ENCODE measurements at places on chromosomes 4 and X.

GRCh38 chr4:20652226-20652885, 47.9 kb upstream of the PACRGL start:
- no peak for DNase-seq

GRCh38 chr4:142493255-142494110, 352.6 kb downstream of the INPP4B start:
- no peak for DNase-seq

- DNase-seq, result no peak
Observed at GRCh38 chr4:40418430-40419230, 83.5 kb downstream of the CHRNA9 start.

GRCh38 chr4:7626531-7626930, 191.8 kb upstream of the PSAPL1 start:
- DNase-seq, result no peak

DNA sequence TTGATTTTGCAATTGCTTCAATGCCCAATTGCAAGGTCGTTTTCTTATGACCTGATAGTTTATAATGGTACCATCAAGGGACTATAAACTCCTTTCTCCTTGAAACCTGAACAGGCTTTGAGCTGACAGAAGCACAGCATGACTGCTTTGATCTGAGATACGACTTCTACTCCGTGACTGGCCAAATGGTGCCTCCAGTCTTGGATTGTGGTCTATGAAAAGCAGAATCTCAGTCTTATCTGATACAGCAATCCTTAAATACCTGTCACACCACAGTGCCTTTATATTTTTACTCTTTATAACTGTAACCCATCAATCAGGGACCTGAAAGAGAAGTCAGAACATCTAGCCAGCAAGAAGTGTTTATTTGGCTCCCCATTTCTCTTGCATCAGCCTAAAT, 93.1 kb downstream of the DOCK11 start:
- no peak for DNase-seq

GRCh38 chrX:53082773-53083616, 828 bp downstream of the TSPYL2 start:
- DNase-seq, result no peak

DNA sequence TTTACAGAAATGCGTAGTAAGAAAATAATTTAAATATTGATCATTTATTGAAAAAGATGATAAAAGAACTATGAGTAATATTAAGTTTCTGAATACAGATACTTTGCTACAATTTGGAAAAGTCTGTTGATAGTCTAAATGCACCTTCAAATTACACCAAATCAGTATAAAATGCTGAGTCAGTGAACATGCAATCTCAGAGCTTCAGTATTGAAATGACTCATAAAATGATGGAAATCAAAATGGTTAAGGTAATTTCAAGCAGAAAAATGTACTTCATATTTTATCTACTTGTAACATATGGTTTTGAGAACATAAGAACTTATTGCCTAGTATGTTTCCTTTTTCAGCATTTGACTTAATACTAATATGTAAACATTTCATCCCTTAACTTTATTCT, 448.2 kb downstream of the PCDH10 start:
- no peak for DNase-seq

GRCh38 chr4:78190068-78190467, 132.9 kb downstream of the FRAS1 start:
- DNase-seq, result no peak

DNA sequence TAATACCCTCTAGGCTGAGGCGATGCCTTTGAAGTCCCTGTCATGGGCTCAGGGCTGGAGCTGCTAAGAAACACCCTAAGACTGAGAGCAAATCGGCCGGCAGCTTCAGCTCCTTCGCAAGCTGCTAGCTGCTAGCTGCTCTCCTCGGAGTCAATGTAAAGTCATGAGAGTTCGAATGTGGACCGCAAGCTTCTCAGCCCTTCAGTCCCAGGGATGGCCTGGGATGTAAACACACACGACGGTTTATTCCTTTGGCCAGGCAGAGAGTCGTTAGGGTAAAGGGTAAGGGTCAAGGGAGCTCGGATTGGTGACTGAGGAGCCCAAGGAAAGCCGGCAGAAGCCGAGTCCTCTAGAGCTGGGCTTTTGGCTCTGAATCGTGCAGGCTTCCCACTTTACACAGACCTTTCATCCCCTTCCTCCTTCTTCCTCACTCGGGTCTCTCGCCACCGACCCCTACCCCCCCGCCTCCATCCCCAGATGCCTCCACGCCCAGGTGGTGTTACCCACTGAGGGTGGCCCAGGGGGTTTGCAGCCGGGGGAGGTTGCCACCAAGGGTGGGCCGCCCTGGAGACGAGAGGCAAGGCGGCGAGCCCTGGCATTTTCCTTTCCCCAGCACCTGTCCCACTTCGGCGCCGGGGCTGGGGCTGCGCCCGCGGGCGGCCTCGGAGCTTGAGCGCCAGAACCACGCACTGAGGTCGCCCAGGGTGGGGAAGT, 3.1 kb upstream of the BCORL1 start:
- no peak for DNase-seq

DNA sequence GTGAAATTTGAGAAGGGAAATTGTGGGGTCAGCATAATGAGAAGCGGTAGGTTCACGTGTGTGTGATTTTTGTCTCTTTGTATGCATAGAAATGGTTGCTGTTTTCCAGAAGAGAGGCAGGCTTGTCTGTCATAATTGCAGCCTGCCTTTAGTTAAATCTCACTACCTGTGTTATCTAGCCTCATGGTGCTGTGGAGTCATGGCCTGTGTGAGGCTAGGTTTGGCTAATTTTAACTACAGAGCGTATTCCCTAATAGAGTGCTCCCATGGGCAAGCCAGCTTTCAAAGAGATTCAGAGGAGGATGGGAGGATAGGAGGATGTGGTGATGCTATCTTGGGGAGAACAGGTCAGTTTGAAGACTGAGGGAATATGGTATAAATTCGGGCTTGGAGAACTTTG, 23.6 kb downstream of the UPRT start:
- DNase-seq, result no peak

DNA sequence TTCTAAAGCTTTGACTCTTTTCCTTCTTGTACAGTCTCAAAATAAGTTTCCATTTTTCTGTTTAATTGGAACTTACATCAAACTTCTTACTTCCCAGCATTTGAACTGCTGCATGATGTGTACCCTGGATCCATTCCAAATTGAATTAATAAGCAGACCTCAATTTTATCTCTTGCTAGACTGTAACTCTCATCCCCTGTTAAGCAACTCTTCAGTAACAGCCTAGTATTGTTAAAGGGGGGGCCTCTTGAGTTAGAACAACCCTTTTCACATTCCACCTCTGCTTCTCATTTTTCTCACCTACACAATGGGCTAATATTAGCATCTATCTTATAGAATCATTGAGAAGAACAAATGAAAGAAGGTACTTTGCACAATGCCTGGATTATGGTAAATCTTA, 169.4 kb downstream of the IL1RAPL1 start:
- DNase-seq, result no peak

DNA sequence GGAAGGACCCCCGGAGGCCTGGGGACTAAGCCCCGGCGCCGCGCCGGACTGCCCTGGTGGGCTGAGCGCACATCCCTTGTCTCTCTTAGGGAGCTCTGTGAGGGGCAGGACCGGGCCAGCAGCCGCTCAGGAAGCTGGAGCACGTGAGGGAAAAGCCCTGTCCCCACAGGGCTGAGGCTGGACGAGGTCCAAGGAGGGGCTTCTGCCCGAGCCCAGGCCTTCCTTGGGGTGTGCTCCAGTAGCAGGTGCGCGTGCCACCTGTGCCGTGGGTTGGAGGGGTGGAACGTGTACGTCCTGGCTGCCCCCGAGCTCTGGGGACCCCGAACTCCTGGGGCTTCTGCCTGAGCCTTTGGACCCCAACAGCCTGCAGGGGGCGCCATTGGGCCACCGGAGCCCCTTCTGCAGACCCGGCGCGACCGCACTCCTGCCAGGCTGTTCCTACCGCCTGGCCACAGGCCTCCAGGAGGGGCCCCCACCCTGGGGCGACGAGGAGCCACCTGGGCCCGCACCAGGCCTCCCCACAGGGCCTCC, 27.2 kb downstream of the TACC3 start:
- DNase-seq, result peak; percentile 83

DNA sequence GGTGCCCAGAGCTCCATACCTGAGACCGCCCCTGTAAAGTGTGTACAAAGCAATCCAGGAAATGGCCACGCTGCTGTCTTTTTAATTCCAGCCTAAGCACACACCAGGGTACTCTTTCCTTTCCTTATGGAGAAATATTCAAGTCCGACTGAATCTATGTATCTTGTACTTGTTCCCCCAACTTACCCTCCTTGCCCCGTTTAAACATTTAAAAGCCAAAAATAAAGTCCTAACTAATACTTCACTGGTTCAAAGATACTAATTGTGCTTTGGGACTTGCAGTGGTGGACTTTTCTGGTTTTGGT, 731 bp upstream of the AMMECR1 start:
- no peak for DNase-seq

GRCh38 chr4:1412376-1413203, 6.3 kb upstream of the NKX1-1 start:
- no peak for DNase-seq

DNA sequence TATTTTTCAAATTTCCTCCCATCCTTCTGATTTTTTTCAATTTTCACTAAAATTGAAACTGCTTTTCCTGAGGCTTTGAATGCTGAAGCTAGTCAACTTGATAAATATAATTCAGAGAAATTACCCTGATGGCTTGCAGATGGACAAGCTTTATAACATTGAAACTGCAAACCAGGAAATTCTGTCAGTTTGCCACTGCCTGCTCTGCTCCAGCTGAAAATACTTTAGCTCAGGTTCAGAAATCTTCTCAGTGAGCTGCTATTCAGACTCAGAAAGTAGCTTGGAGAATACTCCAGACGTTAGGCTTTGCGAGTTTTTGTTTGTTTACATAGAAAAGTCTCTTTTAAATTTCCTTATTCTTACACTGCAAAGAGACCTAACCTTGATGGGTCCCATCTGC, 1574.7 kb downstream of the STIM2 start:
- DNase-seq, result no peak

- DNase-seq, result no peak
Observed at GRCh38 chr4:110867251-110867960, 244.5 kb upstream of the PITX2 start.

DNA sequence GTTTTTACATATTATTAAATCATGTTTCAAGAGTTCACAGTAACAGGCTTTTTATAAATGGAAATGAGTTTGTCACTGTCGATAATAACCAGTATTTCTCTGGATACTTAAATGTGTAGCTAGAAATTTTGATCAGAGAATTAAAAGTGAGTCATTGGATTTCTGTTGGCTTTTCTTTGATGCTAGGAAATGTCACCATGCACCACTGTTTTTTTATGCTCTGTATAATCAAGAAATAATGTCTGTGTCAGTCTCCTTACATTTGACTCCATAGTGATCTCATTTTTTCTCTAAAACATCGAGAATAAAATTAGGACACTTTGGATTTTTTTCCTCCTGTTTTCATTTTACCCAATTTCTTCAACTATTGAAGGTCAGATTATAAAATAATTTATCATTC, 234.2 kb downstream of the RAPGEF2 start:
- DNase-seq, result no peak

- DNase-seq, result no peak
Observed at GRCh38 chr4:37991623-37992410, 31.6 kb downstream of the PTTG2 start.

GRCh38 chr4:123319639-123320038, 77.0 kb upstream of the SPRY1 start:
- no peak for DNase-seq

DNA sequence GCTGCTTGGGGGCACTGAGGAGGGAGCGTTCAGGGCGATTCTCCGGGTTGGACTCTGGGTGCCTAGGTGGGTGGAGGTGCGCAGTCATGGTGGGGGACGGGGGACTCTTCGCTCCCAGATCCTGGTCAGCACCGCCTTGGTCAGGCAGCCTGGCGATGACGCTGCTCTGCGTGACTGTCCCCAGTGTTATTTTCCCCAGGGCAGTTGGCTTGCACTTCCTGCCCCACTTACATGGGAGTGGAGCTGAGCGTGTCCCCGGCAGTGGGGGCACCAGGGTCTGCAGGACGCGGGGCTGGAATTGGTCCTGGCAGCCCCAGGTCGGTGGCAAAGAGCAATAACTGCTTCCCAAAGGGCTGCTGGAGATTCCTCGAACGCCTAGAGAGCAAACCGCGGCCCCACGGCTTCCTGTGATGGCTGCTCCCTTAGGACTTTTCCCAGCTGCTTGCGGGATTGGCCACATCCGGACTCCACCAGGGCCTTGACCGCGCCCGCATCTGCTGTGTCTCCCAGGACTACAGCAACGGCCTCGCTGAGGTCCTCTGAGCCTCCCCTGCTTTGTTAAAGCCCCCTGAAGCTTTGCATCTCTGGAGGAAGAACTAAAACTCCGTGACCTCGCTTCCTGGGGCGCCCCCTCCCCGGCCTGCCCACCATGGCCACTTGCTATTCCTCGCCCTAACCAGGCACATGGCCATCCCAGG, 35.3 kb upstream of the GPR78 start:
- no peak for DNase-seq

DNA sequence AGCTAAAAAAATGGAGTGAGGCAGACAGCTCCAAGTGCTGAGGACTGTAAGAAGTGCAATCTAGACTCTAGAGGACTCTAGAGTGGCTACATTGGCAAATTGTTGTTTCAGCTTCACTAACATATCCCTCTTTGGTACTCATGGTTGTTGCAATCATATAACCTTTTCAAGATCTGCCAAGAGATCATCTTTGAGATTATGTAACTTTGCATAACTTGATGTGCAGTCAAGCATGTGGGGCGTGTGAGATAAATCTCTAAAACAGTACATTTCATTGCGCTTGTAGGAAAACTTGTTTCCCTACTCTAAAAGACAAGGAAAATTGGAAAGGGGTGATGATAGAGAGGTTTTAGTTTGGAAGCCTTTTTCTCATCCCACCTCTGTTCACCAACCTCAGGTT, 11.2 kb upstream of the BRS3 start:
- DNase-seq, result no peak

DNA sequence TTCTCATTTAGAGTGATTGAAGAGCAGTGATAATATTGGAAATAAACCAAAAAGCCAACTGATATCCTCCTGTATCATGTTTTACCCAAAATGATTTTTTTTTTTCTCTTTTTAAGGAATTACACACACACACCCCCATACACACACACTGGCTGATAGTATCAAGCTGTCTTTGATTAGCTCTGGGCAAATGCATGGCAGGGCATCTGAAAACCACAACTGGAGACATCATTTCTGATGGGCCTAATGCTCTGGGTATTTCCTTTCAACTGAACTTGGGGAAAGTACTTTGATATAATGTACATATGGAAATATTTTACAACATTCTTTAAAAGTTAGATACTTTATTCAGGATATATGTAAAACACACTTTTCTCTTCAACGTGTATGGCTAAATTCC, 14.2 kb upstream of the OSTC start:
- no peak for DNase-seq

All from H54 (cell line).